Activated CD8-positive, alpha-beta memory T cell treated with anti-CD3 and anti-CD28 coated beads for 4 hours (primary cell): ENCODE measurements at places on chromosomes 1 and 21.

- DNase-seq = no peak
Measured at GRCh38 chr1:156625436-156626078, 6.3 kb downstream of the HAPLN2 start.

DNA sequence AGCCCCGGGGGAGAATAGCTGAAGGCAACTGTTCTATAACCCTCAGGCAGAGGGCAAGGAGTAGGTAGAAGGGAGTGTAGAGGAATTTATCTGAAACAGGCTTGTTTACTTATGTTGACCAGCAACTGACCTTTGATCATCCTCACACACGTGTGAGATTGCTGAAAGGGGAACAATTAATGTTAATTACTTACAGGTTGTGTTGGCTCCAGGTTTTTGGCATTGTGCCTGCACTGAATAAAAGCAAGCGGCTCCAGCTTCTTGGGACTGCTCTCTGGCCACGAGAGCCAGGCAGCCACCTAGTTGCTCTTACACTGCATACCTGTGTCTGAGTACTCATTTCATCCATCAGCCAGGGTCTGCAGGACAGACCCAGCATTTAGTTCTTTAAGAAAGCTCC is 41.3 kb upstream of the ARHGEF10L start:
- no peak for DNase-seq

- DNase-seq = no peak
Measured at GRCh38 chr1:59878370-59878769, 48.2 kb downstream of the CYP2J2 start.

- no peak for DNase-seq
Measured at GRCh38 chr1:63321785-63322113, 618 bp upstream of the FOXD3 start.

- DNase-seq = no peak
Measured at GRCh38 chr1:76230842-76231281, 156.3 kb downstream of the ST6GALNAC3 start.

GRCh38 chr21:38982096-38982495 is 176.4 kb downstream of the ETS2 start:
- DNase-seq = no peak

DNA sequence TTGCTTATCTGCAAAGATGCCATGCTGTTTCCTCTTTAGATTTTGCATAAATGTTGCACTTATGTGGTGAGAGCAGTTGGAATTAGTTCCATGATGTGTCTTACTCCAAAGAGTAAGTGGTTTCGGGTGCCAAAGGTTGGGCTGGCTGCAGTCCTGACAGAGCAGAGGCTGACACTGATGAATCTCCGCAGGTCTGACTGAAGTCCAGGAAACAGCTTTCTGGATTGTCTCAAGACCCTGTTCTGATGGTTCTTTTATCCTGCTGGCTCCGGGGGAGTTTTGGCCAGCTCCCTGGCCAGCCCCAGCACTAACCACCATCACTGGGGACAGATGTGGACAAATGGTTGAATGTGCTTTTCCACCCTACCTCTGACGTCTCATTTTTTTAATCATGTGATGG is 207.2 kb upstream of the KIAA0040 start:
- DNase-seq = no peak

DNA sequence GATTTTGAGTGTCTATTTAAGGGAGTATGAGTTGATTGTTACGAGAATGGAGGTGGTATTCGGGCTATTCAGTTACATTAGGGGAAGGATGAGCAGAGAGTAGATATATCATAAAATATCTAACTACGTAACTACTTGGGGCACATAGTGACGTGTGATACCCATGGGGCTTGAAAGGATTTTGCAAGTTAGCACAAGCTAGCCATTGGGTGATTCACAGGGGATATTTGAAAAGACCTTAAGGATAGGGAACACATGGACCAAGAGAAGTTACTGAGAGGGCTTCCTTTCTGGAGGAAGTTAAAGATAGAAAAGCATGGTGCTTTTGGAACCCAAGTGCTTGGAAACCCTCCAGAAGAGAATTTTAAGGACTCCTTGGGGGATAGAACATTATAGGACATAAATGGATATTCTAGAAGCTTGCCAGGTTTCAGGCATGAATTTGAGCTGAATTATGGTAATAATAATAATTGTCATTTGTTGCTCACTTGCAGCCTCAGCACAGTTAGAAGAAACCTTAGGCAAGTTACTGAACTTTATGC is 5.4 kb downstream of the DISP1 start:
- DNase-seq = no peak

GRCh38 chr1:226977643-226978431 is 37.7 kb downstream of the COQ8A start:
- no peak for DNase-seq

GRCh38 chr1:159441360-159441759 is 1.8 kb downstream of the OR10J1 start:
- no peak for DNase-seq

DNA sequence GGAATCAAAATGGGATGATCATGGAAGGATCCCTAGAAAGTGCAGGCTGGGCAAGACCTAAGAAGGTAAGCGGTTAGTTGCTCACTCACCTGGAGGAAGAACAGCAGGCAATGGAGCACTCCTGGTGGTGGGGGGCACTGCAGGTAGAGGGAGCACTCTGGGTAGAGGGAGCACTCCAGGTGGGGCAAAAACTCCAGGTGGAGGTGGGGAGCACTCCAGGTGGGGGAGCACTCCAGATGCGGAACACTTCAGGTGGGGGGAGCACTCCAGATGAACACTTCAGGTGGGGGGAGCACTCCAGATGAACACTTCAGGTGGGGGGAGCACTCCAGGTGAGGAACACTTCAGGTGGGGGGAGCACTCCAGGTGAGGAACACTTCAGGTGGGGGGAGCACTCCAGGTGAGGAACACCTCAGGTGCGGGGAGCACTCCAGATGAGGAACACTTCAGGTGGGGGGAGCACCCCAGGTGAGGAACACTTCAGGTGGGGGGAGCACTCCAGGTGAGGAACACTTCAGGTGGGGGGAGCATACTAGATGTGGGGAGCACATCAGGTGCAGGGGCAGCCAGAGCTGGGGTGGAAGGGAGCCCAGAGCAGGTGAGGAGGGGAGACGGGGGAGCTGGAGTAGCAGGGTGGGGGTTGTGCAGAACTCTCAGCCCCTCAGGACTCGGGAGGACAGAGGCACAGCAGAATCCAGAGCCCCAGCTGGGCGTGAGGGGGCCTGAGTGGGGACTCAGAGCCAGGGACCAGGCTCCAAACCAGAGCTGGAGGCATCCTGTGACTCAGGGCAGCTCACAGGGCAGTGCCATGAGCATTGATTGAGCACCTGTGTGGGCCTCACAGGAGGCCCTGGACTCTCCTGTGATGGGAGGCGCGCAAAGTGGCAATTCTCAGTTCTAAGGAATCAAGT is 37.7 kb upstream of the COL6A1 start:
- DNase-seq = no peak

DNA sequence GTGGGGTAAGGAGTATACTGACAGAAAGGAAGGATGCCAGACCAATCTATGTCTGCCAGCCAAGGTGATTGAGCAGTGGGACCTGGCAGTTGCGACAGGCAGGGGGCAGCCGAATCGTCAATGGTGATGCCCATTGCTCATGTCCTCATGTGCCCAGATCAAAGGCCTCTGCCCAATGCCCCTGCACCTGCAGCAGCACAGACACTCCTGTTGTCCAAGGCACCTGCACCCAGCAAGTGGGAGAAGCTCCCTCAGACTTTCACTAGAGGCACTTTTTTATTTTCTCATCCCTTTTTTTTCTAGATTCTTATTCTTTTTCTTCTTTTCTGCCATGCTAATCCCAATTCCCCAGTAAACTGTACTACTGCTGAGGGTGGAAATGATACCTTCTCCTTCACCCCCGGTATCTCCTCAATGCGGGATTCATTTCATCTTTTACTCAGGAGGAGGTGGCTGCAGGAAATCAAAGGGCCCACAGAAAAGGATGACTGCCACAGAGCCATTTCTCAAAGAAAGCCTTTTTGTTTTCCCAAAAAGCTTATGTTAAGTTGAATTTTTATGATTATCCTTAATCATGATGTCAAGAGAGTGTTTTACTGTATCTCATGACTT is 332.0 kb downstream of the PAPPA2 start:
- no peak for DNase-seq

- DNase-seq = no peak
Measured at GRCh38 chr1:59485171-59485570, 188.3 kb downstream of the FGGY start.

- no peak for DNase-seq
Measured at GRCh38 chr1:209229494-209230061, 353.9 kb upstream of the CAMK1G start.

DNA sequence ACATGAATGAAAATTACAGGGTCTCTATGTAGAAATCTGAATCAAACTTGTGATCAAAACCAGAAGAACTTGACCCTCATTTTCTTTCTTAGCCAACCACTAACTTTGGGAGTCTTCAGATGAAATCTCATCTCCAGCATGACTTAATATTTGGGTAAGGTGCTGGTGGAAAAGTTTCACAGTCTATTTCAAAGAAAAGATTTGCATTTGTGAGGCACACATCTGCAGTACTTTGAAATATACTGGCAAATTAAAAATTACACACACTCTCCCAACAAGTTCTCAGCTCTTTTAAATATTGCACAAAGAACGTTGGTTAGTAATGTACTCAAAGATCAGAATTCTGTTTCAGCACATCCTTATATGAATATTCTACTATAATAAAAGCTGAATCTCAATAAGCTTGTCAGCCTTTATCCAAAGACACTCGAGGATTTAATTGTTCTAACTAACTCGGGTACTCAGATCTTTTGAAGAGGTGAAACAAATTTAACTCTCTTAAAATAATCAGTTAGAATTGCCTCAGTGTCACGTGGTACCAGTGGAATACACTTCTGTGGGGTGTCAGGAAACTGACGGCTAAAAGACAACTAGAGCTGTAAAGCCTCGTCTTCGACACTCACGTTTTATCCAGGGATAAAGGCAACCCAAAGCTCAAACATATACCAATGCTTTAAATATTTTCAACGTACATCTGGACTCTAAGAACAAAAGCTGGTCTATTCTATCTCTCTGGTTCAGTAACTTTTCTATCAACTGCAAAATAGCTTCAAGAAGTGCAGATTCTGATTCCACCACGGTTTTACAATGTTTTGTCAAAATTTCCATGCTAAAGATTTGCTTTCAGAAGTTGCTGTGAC is 19.0 kb downstream of the SAMSN1 start:
- no peak for DNase-seq

- DNase-seq = peak; percentile 21
Measured at GRCh38 chr1:110060034-110060661, 10.3 kb downstream of the ALX3 start.

DNA sequence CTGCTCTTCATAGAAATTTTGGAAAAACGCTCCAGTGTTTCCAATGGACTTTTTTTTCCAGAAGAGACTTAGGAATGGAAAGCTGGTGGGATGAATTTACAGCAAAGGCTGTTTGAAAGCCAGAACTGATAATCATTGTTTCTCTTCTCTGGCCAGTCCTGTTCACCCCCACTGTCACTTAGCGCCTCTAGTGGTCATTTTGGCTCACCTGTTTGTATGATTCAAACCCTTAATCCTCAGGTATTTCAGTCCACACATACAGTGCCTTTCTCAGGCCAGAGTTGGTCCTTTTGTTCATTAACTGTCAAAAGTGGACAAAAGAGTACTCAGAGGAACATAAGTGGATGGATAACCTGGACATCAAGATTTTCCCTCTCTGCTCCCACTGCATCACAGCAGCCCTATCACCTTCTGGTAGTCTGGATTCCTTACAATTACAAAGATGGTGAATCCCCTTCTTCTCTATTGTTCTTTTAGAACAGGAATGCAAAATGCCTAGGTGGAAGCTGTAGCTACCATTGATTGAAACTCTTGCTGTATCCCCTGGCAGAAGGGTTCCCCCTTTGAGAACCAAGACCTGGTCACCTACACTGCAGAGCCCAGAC is 177.6 kb upstream of the OLFM3 start:
- DNase-seq = no peak

DNA sequence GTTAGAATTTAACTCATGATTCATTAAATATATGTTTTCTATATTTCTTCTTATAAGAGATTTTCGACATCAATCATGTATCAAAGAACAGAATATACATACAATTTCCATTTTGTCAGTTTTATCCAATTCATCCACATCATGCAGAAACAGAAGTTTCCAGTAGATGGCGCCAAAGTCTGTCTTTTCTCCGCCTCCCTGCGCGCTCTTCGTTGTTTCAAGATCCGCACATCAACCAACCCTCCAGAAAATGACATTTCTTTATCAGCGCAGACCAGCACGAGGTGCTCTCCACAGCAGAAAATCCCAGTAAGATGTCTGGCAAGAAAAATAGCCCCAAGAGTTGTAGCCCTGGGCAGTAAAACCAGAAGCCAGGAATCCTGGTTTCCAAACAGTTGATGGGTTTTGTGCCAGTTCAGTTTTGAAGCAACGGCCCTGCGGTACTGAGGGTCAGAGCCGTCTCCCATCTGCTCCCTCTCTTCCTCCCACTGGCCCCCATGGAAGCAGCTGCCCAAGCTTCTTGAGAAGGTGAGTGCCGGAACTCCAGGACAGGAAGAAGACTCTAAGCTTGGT is 38.6 kb upstream of the GPR137B start:
- DNase-seq = peak; percentile 28

GRCh38 chr1:115158181-115158580 is 68.9 kb upstream of the TSPAN2 start:
- no peak for DNase-seq

- DNase-seq = no peak
Measured at GRCh38 chr1:177281901-177282300, 111.1 kb downstream of the BRINP2 start.

DNA sequence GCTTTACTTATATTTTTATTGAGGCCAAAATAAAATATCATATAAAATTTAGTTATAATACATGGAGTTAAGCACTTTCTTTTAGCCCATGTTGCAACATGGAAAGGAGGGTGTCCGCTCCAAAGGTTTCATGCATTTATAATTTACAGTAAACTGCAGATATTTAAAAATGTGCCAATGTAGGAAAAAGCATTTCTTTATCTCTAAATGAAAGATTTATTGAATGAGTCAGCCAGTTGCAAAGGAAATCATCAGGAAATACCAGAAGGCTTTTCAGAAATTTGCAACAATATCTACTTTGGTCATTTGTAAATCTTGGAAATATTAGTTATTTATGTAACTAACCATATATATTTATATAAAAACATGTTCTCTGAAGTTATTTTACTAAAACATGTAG is 12.1 kb downstream of the ATP6V1G3 start:
- DNase-seq = no peak

DNA sequence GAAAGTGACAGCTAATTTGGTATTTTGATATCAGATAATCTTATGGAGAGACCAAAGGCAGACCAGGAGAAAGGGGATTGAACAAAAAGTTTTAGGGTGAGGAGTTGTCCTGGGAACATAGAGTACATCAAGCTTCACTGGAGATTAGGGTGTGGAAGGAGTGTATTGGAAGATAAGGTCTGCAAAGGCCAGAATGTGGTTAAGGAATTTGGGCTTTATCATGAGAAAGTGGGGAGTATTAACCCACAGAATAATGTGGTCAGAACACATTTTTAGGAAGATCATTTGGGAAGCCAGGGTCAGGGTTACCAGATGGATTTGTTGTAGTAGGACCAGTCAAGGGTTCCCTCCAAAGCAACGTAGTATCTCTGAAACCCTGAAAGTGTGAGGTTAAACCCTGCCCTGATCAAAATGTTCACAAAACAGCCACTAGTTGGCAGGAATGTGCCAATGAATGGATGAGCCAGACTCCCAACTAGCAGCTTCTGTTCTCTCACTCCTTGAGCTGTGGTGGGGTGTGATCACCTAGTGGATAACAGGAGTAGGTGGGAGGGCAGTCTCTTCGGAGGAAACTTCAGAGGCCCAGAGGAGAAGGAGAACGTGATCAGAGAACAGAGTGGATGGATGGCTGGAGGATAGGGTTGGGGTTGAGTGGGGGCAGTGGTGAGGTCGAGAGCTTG is 35.8 kb downstream of the SLC2A1 start:
- no peak for DNase-seq
